ENCODE measurements at places on chromosomes 5 and 9.

GRCh38 chr9:89853931-89854330 lies 249.1 kb downstream of the GADD45G start:
- no peak for DNase-seq

GRCh38 chr5:76303921-76304320 lies 99.2 kb upstream of the IQGAP2 start:
- DNase-seq, result peak; percentile 65

DNA sequence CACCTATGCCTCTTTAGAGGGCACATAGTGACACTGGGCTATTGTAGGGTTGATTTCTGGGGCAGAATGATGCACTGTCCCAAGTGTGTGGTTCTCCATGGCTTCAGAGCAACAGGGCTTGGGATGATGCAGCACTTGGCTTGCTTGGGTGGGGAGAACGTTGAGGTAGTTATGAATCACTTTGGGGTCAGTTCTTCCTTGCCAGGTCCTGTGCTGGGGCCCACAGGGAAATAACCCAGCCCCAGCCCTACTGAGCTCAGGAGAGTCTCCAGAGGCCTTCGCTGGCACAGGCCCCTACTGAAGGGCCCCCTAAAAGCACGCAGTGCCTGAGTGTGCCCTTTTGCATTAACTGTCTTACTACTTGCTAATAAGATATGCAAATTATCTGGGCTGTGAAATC lies 24.2 kb downstream of the JADE2 start:
- DNase-seq, result no peak

GRCh38 chr9:130870491-130871381 lies 25.9 kb downstream of the QRFP start:
- no peak for DNase-seq

DNA sequence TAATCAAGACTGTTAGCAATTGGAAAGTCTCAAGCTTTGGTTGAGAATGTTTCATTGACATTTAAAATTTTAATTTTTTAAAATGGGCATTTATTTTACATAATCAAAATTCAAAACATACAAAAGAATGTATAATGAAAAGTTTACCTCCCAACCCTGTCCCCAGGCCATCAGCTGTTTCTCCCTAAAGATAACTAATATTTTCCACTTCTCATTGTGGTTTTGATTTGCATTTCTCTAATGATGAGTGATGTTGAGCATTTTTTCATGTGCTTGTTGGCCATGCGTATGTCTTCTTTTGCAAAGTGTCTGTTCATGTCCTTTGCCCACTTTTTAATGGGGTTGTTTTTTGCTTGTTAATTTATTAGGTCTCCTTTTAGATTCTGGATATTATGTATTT lies 11.4 kb upstream of the MACIR start:
- no peak for DNase-seq

DNA sequence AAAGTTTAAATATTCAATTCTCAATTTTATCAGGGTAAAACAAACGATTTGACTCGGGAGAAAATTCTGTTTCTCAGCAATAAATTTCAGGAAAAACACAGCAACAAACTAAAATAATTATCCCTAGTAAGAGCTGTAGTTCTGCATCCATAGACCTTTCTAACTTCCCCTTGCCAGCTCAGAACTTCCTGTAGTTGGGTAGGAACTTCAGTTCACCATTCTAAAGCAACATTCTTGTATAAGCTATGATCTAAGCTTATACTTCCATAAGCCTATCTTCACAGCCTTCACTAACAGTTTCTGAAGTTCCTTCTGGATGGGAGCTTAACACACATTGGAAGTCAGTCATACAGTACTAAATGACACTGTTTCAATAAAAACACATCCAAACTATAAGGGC lies 96.6 kb downstream of the UBAP2 start:
- no peak for DNase-seq

DNA sequence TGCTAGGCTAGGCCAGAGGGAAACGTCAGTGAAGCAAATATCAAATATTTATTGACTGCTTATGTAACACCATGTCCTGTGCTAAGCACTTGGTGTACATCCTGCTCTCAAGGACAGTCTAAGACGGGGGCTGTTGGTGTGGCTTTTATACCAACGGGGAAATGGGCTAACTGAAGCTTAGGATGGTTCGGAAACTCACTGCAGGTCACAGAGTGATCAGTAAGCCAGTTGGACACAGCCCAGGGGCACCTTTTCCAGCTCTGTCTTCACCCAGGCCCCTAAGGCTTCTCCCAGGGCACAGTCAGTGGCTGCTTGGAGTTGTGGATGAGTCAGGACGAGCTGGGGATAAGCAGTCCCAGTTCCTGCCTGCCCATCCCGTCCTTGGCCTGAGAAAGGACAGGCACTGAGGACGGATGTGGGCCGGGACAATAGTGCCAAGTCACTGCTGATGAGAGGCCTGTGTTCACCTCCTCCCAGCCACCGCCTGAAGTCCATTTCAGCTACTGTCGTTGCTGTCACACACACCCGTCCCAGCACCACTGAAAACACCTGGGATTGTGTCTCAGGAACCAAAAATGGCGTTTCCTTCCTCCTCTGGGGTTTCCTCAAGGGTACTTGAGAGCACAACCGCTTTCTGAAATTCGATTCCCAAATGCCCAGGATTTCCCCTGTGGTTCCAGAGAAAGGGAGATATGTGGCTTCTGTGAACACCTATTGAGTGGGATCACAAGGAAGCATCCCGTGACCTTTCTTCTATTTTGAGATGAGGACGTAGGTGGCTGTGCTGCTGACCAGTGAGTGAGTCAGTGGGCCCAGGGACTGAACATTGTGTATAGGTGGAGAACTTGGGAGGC lies 17.5 kb upstream of the SPRY4 start:
- no peak for DNase-seq

DNA sequence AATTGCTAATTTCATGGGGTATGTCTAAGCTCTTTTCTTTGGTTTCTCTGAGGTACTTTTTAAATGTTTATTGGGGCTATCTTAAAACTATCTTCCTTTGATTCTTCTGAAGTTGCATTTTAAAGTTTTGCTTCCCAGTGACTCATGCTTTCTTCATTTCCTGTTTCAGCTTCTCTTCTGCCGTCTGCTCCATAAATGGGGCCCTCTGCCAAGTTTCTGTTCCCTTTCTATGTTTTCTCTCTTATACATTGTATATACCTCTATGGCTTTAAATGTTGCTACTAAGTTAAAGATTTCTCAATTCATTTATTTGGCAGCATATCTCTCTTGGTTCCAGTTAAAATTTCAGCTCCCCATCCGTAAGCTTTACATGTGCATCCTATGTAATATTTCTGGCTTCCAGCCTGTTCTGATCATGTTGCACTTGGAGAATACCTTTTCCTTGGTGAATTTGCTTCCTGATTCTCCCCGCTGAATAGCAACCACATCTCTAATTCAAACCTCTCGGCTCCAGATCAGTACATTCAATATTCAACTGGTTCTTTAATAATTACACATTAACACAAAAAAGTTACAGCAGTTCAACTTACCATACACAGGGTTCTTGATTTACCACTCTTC lies 125.3 kb downstream of the ST8SIA4 start:
- DNase-seq, result peak; percentile 42

DNA sequence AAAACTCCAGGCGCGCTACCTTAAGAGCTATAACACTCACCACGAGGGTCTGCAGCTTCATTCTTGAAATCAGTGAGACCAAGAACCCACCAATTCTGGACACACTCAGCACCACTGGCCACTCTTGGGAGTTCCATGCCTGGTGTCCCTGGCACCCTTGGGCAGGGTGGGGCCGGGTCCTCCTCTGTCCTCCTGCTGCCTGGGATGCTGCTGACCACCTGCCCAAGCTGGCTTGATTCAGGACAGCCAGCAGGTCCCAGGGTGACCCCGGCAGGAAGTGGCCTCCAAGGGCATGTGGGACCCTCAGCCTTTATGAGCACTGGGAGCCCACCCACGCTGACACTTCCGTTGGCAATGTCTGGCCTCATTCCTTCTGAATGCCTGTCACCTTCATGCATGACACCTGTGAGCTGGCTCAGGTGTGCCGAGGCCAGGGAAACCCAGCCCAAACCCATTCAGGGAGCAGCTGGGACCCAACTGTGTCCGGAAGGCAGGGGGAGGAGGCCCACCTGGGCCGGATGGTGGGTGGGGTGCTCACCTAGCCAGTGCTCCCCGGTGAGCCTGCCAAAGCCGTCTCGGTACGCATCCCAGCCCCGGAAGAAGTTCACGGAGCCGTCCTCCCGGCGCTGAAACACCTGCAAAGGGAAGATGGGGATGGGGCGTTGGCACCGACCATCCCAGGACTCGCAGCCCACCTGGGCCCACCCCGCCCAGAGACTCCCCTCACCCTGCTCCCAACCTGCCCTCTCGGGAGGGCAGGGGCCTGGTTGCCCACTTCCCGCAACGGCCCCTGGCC lies 14.8 kb upstream of the QRFP start:
- no peak for DNase-seq

DNA sequence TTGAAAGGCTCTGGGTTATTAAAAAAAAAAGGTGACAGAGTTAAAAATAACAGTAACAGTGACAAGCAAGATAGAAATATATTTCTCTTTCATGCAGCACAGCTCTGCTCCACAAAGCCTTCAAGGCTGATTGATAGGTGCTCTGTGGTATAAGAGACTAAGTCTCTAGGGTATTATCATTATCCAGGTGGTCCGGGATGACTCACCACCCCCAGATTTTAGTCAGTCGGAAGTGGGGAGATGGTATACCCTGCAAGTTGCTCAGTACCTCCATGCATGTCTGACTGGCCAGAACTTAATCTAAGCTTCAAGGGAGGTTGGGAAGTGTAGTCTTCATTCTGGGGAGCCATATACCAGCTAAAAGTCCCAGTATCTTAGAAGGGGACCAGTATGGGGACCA lies 76.1 kb downstream of the SLC1A3 start:
- no peak for DNase-seq

DNA sequence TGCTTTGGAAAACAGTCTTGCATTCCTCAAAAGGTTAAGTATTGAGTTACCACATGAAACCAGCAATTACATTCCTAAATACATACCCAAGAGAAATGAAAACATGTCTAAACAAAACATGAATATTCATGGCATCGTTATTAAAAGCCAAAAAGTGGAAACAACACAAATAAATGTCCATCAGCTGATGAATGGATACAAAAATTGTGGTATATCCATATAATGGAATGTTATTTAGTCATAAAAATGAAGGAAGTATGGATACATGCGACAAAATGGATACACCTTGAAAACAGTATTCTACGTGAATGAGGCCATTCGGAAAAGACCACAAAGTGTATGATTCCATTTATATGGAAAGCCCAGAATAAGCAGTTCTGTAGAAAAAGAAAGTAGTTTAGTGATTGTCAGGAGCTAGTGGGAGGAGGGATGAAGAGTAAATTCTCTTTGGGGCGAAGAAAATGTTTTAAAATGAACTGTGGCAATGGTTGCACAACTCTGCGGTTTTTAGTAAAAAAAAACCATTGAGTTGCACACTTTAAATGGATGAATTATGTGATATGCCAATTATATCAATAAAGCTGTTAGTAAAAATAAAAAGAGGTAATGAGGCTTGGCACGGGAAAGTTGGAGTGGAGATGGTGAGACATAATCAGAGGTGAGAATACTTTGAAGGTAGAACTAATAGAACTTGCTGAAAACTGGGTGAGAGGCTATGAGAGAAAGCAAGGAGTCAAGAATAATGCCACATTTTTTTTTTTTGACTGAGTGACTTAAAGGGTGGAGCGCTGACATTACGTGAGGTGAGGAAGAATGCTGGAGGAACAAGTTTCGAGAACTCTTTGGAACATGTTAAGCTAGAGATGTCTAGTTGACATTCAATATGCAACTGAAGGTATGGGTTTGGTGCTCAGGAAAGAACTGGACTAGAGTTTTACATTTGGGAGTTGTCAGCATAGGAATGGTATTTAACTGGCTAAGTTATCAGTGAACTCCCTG lies 194.9 kb upstream of the ZNF608 start:
- no peak for DNase-seq

DNA sequence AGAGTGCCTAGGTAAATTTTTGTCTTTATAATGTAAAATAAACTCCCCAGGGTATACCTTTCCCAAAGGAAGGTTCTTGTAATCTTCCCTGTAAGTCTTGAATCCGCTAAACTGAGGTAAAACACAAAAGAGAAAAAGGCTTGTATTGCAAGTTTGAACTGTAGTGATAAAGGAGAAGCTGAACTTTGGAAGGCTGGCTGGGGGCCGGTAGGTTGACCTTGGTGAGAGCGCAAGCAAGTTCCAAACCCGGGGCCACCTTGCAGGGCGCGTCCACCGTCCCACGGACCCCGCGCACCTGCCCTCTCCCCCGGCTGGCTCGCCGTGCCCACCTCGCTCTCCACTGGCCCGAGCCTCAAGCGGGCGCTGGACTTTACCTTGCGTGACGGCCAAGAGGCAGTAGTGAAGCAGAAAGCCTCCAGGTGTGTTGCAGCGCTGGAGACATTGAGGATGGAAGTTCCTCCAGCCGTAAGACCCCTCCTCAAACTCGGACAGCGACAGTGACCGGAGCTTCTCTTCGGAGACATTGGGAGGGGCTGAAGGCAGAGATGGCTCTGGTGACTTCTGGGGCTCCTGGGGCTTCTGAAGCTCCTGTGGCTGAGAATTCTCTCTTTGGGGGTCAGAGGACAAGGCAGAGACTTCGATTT lies 428 bp downstream of the SLCO4C1 start:
- DNase-seq, result no peak

GRCh38 chr9:36029202-36029601 lies 7.5 kb upstream of the RECK start:
- DNase-seq, result no peak

DNA sequence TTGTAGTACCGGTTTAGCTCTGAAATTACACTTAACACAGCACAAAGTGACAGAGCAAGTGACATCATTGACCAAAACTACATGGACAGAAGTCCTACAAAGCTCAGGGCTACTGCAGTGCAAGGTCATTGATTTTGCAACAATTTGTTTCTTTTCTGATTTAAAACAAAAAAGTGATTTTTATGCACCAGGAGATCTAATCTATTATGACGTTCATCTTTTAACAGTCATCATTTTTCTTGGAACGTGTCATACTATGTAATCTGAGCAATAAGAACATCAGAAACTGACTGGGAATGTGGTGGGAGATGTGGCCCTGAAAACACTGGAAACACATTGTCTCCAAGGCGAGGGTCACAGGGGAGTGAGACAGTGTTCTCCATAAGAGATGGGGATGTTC lies 17.4 kb upstream of the ZFAND5 start:
- DNase-seq, result no peak

GRCh38 chr9:126413391-126414068 lies 86.9 kb downstream of the MVB12B start:
- no peak for DNase-seq

DNA sequence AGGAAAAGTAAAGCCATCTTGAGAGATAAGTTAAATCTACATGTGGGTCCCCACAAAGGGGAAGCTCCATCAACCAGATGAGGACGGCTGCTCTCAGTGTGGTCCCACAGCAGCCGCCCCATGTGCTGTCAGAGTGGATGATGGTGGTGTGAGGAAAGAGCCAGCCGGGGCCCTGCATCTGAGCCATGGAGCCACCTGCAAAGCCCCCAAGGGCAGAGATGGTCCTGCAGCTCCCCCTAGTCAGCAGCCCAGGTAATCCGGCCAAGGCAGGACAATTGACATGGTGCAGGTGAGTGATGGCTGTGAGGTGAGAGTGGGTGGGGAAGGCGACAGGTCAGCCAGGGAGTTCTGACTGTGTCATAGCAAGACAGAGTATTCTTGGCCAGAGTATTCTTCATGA lies 458.8 kb downstream of the ICE1 start:
- no peak for DNase-seq
